ENCODE measurements at places on chromosomes 4 and X. TPM values are rescaled to one million over a fixed set of nuclear protein-coding genes. Genes with fewer than 3 reads are reported as not detected.
A peak's percentile ranks its signal among the peaks of the same experiment; 100 is the strongest.

RPS6KA6 gene
- total RNA-seq = not detected

UGT2B17 gene
- not detected for total RNA-seq

BEX1 gene
- not detected for total RNA-seq

RBM46 gene
- total RNA-seq = not detected

GRCh38 chrX:103378990-103379389 is 2.7 kb downstream of the BEX3 start:
- no peak for DNase-seq

- no peak for DNase-seq
Measured at GRCh38 chrX:153305972-153306371, 15.6 kb downstream of the PNMA6F start.

DNA sequence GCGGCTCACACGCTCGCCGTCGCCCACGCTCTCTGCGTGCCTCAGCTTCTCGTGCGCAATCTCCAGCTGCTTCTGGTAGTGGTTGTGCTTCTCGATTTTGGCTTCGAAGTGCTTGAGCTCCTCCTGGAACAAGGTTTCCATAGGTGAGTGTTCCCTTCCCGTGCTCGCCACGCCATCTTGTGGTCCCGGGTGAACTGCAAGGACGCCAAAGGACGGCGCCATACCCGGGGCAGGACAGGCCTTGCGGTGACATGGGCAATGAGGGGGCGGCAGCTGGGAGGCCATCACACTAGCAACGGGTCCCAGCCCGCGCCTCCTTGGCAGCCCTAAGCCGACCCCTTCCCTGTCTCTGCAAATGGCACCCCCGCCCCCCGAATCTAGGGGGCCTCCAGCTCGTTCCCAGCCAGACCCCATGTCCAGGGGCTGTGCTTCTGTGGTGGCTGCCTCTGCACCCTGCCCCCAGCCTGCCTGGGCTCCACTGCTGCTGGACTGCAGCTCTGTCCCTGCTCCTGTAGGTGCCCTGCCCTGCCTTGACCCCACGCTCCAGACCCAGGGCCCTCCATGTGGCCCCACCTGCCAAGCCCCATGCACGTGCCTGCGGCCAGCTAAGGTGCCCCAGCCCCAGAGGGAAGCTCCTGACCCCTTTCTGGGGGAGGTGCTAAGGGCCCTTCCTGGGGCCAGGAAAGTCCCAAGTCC is 17.3 kb downstream of the LRPAP1 start:
- DNase-seq = no peak

DNA sequence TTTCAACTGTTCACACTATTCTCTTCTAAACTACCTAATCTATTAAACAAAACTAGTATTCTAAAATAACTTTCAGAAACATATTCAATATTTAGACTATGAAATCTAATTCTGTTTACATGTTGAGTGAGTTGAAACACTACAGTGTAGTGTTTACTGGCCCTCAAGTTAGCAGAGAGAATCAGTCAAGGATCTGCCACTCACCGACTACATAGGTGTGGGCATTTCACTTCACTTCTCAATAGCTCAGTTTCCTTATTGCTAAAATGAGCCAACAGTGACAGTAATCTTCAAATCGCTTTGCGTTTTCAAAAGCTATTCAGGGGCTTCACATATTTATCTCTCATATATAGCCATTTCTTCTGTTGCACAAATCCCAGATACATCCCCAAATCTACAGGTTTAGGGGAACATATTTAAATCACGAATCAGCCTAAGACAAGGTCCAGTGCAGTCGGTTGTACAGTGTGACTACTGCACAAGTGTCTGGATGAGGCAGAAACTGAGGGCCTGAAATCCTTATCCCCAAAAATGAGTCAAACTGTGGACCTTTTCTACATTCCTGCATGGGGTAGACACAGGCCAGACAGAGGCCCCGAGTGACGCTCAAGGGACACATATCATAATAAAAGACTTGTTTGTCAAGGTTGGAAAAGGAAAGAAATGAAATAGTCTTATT is 129.8 kb downstream of the PPP3CA start:
- DNase-seq = no peak

- no peak for DNase-seq
Measured at GRCh38 chr4:144421056-144421455, 224.9 kb upstream of the HHIP start.

GRCh38 chr4:87073199-87074120 is 138.6 kb downstream of the AFF1 start:
- peak; percentile 82 for DNase-seq

DNA sequence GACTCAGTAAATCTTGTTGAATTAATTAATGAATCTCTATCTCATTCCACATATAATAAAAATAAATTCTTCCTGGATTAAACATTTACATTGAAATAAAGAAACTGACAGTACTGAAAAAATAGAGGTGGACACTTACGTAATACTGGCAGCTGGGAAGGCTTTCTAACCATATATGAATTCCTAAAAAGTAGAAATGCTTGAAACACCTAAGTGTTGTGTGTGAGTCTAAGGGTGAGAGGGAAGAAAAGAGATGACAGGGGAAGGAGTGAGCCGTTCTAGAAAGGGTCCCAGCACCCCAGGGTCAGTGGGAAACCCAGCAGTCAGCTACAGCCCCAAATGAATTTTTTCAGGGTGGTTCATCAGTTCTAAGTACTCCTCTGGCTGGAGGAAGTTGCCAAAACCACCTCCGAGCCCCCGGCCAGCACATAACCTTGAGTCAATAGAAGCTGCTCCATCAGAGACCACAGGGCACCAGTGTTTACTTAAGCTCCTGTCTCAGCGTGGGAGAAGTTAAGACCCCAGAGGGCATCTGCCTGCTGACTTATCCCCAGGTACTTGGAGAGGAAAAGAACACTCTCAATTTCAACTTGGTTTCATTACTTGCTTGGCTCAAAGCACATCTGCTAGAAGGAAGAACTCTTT is 18.3 kb downstream of the GAB3 start:
- DNase-seq = no peak

- no peak for DNase-seq
Measured at GRCh38 chr4:177182166-177182565, 127.5 kb upstream of the NEIL3 start.

- no peak for DNase-seq
Measured at GRCh38 chr4:153176938-153177337, 27.3 kb upstream of the TRIM2 start.
